ENCODE measurements at places on chromosomes 5 and 9.

DNA sequence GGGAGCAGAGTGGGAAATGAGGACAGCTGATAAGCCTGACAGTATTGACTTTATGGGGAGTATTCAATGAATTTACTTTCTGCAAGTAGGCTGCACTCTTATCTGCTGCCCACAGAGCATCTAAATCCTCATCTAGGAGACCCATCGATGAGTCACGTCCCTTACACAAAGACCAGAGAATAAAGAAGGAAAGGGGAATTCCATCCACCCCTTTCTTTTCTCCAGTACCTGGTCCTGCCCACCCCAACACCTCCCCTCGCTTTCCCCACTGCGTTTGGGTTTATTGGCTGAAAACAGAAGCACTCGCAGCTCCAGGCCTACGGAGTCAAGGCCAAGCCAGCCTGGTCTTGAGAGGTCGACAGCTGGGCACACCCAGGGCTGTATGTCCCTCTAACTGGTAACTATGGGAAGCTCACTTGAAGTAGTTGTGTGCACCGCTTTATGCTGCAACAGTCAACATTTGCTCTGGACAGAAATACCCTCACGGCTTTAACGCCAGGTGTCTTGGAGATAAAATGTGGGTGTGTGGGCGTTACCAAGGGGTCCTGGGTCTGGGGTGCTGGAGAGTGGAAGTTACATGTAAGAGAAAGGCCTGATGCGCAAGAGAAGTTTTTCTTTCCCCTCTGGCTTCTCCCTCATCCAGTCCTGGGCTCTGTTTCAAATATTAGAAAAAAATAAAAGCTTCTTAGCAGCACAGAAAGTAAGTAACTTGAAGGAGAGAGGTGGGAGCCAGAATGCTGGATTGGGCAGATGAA, 14.5 kb upstream of the TAL2 start:
- no peak for DNase-seq

DNA sequence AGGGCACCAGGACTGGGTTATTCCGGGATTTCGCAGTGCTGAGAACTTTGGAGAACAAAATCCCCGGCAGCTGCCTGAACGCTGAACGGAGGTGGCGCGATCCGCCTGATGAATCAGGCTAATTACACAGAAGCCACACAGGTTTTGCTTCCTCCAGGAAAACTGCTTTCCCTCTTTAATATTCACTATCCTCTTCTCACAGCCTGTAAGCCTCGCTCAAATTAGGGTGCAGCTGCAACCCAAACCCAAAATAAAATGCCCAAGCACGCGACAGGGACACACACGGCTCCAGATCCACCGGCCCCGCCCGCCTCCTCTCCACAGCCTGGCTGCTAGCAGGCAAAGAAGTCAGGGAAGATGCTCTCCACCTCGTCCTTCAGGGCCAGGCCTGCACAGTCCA, 6.0 kb downstream of the SOHLH1 start:
- no peak for DNase-seq

- DNase-seq = no peak
Observed at GRCh38 chr9:135343136-135343535, 136.4 kb upstream of the PPP1R26 start.

DNA sequence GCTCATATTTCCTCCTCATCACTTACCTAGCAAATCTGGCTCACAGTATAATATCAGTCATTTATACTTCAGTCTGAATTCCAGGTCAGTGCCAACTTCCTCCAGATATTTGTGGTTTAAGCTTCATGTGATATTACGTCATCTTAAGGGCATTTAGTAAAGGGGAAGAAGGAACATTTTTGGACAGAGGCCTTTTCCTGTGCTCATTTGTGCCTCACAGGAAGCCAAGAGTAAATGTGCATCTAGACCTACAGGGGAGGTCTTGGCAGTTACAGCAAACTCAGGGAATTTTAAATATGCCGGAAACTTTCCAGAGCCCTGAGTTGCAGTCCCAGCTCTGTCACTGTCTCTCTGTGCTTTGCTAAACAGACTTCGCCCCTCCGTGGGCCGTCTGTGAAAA, 12.3 kb upstream of the KCNIP1 start:
- DNase-seq = no peak

GRCh38 chr9:106982636-106983035, 119.7 kb downstream of the ZNF462 start:
- DNase-seq = no peak

GRCh38 chr9:16869882-16870595, 431 bp downstream of the BNC2 start:
- DNase-seq = peak; percentile 25

GRCh38 chr5:95422838-95423237, 31.7 kb downstream of the FAM81B start:
- no peak for DNase-seq

GRCh38 chr5:111635916-111636570, 121.0 kb downstream of the NREP start:
- no peak for DNase-seq

- no peak for DNase-seq
Observed at GRCh38 chr9:90098408-90098807, 493.6 kb downstream of the GADD45G start.
